ENCODE measurements at places on chromosomes 3 and 15.
A peak's percentile ranks its signal among the peaks of the same experiment; 100 is the strongest.

DNA sequence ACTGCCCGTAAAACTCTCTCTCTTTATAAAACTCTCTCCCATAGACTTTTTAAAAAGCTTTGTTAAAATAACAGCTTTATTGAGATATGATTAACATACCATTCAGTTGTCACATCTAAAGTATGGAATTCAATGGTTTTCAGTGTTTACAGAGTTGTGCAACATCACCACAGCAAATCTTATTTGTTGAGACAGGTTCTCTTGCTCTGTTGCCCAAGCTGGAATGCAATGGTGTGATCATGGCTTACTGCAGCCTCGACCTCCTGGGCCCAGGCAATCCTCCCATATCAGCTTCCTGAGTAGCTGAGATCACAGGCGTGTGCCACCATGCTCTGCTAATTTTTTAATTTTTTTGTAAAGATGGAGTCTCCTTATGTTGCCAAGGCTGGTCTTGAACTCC, 35.9 kb upstream of the TRAK1 start:
- DNase-seq: no peak

- no peak for DNase-seq
These were observed 74.2 kb downstream of the CRTC3 start for GRCh38 chr15:90603893-90604292.

- DNase-seq: no peak
These were observed 49.5 kb upstream of the SEC13 start for GRCh38 chr3:10370429-10370828.

- DNase-seq: no peak
These were observed 34.4 kb downstream of the TMEM45A start for GRCh38 chr3:100526613-100527346.

GRCh38 chr15:87135109-87135508, 1055.4 kb downstream of the AGBL1 start:
- DNase-seq: no peak

DNA sequence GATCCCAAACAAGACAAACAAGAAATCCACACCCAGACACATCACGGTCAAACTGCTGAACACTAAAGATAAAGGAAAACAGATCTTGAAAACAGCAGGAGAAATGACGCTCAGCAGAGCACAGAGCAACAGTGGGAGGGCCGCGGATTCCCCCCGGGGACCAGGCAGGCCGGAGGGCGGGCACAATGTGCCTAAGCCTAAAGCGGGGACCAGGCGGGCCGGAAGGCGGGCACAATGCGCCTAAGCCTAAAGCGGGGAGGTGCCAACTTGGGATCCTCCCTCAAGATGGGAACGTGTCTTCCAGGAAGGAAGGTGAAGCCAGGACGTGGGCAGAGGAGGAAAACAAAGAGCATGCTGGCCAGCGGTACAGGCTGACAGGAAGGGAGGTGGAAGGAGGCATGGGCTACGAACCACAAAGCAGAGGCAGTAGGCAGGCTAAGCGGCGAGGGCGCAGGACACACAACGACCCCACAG, 31.1 kb downstream of the CYFIP1 start:
- no peak for DNase-seq

DNA sequence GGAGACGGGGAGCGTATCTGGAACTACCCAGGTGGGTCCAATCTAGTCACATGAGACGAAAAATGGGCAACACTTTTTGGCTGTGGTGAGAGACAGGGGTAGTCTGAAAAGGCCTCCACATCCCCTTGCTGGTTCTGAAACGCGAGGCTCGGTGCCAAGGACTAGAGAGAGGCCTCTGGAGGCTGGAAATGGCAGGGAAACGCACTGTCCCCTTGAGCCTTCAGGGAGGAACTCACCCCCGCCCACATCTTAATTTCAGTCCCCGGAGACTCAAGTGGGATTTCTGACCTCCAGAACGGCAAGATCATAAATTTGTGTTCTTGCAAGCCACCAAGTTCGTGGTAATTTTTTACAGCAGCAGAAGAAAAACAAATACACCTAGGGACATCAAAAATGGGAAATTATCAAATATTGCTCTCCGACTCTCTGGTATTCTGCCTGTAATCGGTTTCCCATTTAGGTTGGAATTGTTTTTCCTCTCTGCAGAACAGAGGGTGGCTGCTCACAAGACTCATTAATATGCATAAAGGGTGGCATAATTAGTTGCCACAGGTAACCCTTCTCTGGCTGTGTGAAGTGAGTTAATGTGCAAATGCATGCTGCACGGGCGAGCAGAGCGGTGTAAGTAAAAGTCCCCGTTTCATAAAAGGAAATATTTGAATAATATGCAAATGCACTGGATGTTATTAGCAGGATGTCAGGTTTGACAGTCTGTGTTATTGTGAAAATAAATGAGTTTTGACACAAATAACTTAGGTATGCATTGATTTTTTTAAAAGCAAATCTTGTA, 185.7 kb downstream of the ARRDC4 start:
- DNase-seq: no peak

DNA sequence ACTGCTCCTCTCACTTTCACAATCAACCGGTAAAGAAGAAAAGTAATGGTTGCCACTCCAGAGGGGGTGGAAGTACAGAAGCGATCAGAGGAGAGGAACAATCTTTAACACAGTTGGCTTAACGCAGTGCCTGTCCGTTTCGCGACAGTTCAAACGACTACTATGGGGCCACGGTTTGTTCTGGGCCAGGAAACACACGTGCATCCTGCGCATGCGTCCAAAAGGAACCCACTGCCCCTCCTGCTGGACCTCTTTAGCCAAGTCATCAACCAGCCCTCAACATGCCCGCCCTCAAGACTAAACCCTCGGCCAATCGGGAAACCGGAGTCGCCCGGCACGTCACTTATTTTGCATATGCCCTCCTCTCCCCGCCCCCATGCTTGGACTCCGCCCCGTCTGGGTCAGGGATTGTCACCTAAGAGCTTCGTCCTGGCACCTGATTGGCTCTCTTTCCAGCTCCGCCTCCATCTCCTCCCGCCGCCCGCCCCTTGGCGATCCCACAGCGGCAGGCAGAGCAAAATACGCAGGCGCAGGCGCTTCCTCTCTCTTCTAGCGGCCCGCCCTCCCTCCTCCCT, 345 bp upstream of the CDV3 start:
- DNase-seq: no peak

- DNase-seq: no peak
These were observed 59.0 kb upstream of the MBNL1 start for GRCh38 chr3:152209776-152210175.

- DNase-seq: no peak
These were observed 68.2 kb downstream of the HMCES start for GRCh38 chr3:129346695-129347457.

DNA sequence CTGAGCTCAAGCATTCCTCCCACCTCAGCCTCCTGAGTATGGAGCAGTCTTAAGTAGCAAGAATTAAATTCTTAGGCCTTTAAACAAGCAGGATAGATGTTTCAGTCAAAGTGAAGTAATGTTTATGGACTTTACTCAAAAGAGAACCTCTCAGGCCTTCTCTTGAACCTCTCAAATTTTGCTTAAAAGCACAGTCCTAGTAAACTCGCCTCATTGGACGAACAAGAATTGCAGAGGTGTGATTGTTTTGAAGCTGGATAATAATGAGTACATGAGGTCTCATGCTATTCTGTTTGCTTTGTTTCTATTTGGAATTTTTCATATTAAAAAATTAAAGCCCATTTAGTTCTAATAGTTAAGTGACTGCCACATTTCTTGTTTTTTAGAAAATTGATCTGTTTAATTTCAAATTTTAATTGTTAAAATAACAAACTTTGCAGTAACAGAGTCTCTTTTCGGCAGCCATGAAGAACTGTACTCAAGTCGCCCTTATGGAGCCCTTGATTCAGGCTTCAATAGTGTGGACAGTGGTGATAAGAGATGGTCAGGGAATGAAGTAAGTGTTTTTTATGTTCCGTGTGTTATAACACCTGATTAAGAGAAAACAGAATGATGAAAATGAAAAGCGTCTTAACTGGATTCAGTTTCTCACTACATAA, 39.4 kb downstream of the LRCH3 start:
- DNase-seq: no peak

- DNase-seq: peak; percentile 96
These were observed 215.6 kb upstream of the RBMS3 start for GRCh38 chr3:29065211-29065785.

DNA sequence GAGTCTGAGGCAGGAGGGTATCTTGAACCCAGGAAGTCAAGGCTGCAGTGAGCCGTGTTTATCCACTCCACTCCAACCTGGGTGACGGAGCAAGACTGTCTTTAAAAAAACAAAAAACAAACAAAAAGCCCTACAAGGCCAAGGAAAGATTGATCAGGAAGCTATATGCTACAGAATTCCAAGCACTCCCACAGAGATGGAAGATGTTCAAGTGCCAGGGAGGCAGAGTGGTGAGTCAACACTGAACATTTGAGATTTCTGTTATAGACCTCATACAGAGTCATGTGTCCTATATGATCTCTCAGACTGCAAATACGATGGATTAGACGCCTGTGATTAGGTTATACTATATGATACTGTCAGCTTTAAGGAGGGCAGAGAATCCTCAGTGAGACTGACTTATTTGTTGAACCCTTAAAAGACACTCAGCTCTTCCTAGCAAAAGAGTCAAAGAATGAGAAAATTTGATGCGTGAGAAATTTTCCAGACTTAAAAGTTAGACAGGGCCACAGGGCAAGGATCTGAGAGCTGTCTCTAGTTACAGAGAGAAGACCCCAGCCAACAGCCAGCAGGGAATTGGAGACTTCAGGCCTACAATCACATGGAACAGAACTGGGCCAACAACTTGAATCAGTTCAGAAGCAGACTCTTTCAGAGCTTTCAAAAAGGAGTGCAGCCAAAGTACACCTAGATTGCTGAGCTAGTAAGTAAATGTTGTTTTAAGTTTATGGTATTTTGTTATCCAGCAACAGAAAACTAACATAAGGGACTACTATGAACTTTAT, 107.6 kb downstream of the PIK3CB start:
- no peak for DNase-seq

DNA sequence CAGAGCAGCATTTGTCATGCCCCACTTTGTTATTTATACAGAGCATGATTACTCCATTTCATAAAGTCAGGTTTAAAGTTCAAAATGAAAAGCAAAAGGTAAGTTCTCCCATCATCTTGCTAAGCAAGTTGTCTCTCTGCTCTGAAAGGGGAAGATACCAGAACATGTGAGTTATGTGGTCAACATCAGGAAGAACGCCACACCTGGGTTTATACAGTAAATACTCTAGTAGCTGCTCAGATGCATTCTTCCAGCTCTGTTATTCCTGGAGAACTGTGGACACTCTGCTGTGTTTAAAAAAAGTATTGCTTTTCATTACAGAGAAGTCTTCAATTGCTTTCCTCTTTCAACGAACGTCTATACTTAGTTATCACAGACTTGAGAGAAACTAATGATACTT, 145.7 kb downstream of the PLCL2 start:
- no peak for DNase-seq

- peak; percentile 11 for DNase-seq
These were observed 1093.6 kb upstream of the ALCAM start for GRCh38 chr3:104273046-104273649.

- no peak for DNase-seq
These were observed 6.4 kb upstream of the CAPN7 start for GRCh38 chr3:15199493-15200105.

DNA sequence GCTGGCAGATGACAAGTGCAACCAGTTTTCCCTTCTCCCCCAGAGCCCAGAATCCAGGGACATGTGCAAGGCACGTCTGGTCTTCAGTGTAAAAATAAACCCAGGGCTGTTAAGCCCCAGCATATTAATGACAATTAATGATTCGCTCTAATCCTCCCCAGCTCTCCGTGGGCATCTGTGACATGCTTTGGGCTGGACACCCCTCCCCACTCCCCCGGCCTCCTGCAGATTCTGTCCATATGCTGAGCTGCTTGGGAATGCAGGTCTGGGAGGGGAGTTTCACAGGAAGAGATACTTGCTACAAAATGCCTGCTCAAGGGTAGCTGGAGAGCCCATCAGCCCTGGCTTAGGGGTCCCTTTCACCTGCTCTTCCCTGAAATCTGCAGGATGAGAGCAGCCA, 43.0 kb upstream of the NTRK3 start:
- DNase-seq: no peak

- no peak for DNase-seq
These were observed 750 bp upstream of the HHLA2 start for GRCh38 chr3:108295421-108296175.

GRCh38 chr3:15264486-15264885, 58.4 kb downstream of the CAPN7 start:
- DNase-seq: no peak

DNA sequence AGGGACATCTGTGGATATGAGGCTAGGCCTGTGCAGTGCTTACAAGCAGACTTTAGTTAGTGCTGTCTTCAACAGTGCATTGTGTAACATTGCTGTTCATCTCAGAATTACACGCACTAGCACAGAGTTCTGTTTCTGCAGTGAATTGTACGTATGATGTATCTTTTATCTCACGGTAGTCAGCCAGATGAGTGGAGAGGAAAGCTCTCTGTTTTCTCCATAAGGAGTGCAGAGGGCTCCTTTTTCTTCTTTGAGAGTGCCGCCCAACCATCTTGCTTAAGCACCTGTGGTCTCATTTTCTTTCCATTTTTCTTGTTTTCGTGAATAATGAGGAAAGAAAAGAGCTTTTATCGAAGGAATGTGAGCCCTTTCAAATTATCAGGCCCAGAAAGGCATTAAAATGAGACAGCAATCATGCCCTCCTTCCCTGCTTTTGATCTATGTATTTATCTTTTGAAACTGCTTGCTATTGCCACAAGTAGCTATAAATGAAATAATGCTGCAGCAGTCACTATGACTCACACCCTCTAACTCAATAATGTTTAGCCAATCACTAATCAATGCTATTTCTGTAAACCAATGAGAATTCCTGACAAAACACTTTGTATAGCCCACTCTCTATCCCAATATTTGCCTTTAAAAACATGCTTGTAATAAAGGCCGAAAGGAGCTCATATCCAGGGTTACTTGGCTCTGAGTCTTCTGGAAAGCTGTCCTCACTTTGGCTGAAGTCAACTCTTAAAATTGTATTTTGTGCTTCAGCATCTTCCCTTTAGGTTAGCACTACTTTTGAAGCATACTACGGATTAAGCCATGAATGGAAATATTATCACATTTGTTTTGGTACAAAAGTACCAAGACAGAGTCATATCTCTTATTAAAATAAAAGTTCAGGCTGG, 226.0 kb upstream of the P2RY1 start:
- DNase-seq: no peak

DNA sequence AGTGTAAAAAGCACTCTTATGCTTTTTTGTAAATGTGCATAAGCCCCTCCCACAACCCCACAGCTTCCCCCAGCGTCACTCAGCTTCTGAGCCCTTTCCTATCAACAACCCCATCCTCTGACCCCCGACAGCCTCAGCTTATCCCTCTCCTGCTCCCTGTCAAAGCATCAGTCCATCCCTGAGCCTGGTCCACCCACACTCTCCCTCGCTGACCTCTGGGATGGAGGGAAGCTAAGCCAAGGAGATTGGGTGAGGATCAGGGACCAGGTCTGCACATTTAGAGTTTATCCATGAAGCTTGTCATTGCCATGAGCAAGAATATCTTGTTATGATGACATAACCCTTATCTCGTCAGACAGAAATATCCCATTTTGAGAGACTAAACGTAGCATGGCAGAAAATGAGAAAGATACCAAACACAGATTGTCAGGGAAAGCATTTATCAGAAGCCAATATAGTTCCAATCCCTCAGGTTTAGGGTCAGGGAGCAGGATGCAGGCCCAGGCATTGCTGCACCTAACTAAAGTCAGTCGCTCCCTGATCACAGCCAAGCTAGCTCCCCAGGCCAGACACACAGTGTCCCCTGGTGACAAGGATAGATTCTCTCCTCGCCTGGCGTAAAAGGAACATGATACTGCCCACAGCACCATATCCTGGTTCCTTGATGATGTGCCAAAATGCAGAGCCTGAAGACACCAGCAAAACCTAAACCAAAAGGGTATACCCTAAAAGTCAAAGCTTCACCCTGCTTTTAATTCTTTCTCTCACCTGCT, 66.9 kb downstream of the DCLK3 start:
- DNase-seq: peak; percentile 29

GRCh38 chr3:33722626-33723370, 4.7 kb upstream of the CLASP2 start:
- DNase-seq: no peak
